ENCODE measurements at places on chromosomes 12 and 14.

GRCh38 chr12:93616584-93617101, 44.2 kb downstream of the SOCS2 start:
- DNase-seq: peak; percentile 98

DNA sequence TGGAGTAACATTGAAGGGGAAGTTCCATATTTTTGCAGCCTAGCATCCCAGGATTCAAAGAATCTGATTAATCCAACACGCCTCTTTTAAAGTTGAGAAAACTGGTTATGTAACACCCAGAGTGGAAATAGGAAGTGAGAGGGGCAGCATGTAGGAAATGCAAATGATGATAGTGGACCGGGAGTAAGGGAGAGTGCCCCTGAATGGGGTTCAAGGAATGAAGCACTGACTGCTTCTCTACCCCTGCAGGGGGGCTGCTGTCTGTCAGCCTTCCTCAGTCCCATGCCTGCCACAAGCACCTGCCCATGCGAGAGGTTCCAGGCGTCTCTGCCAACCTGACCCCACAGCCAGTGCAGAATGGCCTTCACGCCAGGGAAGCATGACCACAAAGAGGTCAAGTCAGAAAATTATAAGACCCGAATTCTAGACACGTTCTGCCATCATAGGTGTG, 126.5 kb upstream of the CCND2 start:
- DNase-seq: no peak

DNA sequence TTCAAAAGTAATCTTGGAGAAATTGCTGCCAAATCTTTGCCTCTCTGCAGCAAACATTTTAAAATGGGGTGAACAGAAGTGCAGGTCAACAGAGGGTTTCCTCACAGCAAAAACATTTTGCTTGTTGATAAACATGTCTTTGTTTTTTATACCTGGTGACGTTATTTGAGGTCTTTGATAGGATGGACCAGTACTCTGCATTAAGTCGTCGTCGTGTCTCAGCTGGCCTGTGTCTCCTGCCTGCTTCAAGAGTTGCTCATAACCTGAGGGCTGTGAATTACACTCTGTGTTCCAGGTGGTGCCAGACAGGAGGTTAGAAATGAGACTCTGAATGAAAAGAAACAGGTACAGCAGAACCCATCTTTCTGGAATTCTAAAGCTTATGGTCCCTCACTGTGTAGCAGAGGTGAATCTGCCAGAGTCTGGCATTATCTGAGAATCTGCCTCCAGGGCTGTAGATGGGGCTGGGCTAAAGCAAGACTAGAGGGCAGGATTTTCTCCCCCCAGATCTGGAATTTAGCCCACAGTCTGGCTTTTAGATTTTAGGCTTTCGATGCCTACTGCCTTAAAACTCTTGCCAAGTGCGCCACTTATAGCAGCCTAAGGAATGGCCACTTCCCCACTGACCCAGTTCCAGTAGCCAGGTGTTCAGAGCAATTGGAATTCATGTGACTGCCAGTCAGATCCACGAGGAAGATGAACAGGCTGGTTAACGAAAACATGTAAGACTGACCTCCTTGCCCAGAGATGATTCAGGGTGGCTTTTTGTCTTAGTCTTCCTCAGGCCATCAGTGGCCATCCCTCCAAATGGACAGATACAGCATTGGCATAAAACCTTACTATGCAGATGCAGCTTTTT, 161.2 kb downstream of the PRKCH start:
- peak; percentile 40 for DNase-seq

DNA sequence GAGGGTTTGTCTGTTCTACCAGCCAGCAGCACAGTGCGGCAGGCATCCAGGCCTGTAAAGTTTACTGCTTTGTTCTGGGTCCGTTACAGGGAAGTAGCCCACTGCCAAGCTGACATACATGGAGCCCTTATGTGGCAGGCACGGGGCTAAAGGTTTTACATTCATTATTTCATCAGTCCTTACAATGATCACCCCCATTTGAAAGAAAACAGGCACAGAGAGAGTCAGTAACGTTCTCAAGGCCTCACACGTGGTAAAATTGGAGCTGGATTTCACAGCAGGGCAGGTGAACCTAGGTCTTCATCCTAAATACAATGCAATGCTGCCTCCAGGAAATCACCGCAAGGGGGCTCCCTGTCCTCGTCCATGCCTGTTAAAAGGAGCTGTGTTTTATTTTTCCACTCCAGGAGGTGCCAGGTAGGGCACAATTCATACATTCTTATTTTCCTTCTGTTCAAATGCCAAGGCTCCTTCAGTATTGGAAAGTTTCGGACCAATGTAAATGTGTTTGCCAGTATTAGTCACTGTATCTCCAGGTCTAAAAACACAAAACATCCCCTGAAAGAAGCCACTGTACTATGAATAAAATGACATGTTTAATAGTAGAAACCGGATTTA, 172.2 kb upstream of the GZMB start:
- DNase-seq: peak; percentile 54

DNA sequence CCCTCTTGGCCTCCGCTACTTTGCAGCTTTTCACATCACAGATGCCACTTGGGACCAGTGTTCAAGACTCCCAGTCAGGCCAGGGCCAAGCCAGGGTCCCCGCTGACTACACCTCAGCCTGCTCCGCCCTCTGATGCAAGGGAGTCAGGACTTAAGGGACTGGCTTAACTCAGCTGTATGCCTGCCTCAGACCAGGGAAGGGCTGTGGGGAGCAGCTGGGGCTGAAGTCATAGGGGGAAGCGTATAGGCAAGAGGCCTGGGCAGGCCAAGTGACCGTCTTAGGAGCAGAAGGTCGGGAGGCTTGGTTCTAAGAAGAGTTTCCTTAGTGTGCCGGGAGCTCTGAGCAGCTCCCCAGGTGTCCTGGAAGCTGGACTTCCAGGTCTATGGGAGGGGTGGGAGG, 21.9 kb downstream of the KDM2B start:
- DNase-seq: no peak

GRCh38 chr12:9115731-9116559, at the start of gene A2M:
Gene A2M, minus strand, starts transcription at chr12:9115919. Its CDS starts 70 bp downstream, at chr12:9115849.
- DNase-seq: no peak

DNA sequence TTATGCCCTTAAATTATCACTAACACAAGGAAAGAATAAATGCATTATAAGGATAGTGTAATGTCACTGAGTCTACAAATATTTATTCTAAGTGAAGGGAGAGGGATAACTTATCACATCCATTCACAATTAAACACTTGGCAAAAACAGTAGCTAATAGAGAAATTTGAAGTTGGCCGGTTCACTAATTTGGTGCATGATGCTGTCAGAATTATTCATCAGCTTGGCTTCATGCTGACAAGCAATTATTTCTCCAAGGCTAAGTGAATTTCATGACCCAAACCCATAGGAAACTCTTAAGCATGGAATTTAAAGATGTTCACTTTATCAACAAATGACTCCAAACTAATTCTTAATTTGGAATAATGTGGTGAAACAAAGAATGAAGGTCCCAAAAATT, 25.0 kb upstream of the NR1H4 start:
- no peak for DNase-seq

DNA sequence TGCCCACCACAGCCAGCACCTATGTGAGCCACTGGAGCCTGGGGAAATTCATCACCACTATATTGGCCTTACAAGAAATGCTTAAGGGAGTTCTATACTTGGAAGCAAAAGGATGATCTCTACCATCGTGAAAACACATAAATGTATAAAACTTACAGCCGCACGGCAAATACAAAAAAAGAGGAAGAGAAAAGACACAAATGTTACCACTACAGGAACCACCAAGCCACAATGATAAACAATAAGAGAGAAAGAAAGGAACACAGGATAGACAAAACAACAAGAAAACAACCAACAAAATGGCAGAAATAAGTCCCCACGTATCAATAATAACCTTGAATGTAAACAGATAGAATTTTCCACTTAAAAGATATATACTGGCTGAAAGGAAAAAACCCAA, 267.5 kb downstream of the TMEM121 start:
- DNase-seq: no peak

DNA sequence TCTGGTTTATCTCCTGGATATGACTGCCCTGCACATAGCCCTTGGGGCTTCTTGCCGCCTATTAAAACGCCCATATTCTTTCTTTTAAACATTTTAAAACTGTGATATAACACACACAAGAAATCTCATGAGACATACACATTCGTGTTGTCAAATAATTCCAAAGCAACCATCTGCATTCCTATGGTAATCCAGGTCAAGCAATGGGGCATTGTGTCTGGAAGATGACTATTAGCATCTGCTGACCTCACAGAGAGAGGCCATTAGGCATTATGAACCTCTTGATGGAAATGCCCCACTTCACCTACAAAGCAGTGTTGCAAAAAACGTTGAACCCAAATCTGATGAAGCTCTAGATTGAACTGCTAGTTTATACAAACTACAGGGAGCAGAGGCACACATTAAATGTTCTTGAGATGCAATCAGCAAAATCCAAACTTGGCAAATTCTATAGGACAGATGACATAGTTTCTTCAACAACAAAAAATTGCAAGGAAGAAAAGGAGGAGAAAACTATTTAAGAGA, 513.8 kb upstream of the CCDC196 start:
- no peak for DNase-seq

GRCh38 chr14:24943024-24943423, 106.9 kb downstream of the STXBP6 start:
- DNase-seq: no peak

GRCh38 chr14:90781344-90781761, 34.9 kb downstream of the TTC7B start:
- DNase-seq: peak; percentile 92

GRCh38 chr14:36505181-36505815, 14.7 kb downstream of the NKX2-1 start:
- DNase-seq: no peak

- DNase-seq: no peak
These were observed 7.1 kb upstream of the MYF6 start for GRCh38 chr12:80700327-80700726.

GRCh38 chr14:65042296-65042695, 55.6 kb downstream of the FNTB start:
- no peak for DNase-seq

DNA sequence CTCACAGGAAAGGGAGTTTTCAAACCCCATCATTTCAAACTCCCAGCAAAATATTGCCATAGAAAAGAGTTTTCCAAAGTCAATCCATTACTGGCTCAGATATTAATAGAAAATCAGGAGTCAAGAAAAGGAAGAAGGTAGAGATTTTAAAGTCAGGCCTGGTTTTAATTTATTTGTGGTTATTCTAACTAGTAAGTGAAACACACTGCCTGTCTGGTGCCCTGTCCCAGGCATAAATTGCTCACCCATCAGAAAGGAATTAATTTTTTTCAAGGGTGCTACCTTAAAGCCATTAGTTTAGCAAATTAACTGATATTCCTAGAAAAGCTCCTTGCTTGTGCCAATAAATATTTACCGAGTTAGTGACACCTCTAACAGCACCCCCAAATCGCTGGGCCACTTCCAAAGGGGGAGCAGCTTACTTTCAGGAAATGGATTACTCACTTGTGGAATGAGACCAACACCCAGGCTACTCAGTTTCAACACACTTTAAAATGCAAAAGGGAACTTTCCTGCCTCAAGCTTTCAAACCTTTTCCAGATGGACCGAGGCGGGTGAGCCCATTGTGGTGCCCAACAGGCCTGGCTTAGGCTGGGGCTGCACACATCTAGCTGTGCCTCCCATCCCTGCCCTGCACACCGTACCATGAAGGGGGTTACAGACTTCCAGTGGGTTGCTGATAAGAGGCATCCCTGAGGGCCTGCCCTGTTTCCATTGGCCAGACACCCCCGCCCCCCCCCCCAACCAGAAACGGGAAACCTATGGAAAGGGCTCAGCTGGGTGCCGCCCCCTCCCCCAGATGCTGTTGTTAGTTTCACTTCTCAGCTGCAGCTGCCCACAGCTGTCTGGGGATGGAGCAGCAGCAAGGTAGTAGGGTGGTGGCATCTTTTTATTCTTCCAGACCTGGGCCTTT, 117.2 kb downstream of the SAMD4A start:
- DNase-seq: peak; percentile 84

DNA sequence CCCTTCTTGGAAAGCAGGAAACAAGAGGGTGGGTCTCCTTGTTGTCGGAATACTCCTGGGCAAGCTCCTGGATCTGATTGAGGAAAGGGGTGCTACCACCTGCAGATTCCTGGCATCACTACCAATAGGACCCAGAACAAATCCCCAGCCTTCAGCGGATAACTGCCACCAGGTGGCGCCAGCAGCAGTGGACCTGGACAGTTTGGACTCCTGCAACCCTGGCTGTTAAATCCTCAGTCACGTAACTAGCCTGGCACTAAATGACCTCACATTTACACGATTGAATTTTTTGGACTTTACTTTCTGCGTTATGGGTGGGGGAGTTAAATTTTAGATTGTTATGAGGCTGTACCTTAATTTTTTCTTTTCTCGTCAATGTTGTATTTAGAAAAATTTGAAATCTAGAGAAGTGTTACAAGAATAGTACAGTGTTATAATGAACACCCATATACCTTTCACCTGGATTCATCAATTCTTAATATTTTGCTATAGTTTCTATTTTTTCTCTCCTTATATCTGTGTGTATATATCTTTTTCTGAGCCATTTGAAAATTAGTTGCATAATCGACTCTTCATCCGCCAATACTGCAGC, 95.6 kb downstream of the GAS2L3 start:
- peak; percentile 56 for DNase-seq

DNA sequence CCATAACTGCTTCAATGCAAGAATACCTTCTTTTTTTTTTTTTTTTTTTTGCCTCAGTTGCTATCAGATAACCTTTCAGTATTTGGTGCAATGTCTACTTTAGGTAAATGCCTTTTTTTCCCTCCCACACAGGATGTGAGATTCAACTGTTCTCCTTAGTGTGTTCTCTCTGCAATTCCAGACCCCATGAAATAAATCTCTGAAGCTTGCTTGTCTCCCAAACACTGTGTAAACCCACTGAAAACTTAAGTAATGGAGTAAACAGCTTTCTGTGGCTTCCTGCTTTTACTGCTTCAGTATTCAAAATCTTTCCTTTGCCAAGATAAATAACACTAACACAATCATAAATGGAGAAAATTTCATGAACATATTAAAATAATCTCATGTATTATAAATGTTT, 55.8 kb upstream of the CLEC14A start:
- no peak for DNase-seq

DNA sequence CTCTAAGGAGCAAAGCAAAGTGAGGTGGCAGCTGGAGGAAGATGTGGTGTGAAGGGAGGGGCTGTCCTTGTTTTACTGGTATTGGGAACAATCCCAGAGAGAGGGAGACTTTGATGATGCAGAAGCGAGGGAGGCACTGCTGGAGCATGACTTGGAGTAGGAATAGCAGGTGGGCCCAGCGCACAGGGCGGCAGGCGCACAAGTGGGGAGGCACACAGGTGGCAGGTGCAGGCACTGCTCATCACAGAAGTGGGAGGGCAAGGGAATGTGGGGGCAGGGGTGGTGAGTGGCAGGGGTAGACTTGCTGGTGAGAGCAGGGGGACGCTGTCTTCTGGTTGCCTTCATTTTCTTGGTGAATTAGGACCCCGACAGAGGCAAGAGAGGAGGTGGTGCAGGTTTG, 11.5 kb upstream of the IFI27 start:
- DNase-seq: no peak

DNA sequence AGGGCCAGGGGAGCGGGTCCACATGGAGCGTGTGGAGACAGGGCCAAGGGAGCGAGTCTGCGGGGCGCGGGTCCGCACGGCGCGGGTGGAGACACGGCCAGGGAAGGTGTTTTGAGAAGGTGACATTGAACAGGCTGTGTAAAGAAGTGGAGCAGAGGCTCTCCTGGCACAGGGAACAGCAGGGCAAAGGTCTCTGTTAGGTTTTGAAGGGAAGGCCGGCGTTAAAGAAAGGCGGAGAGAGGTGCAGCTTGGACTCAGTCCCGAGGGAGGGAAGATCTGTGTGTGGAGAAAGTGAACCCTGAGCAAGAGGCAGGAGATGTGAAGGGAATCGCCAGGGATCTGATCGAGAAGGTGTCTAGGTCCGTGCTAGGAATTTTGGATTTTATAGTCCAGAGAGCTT, 1.8 kb downstream of the PXMP2 start:
- DNase-seq: no peak

Data from mammary epithelial cell (primary cell).